Hepatocyte (in vitro differentiated cells): ENCODE measurements at places on chromosomes 2 and 18. TPM values are rescaled to one million over a fixed set of nuclear protein-coding genes. Genes with fewer than 3 reads are reported as not detected.

ZAP70 gene
- 0.80 and 1.4 TPM in 2 replicates for total RNA-seq

UPP2 gene
- total RNA-seq = 0.52 and 0.70 TPM in 2 replicates

MEIS1 gene
- 32.8 and 35.5 TPM in 2 replicates for total RNA-seq

- DNase-seq = no peak
Observed at GRCh38 chr2:55403256-55403998, 16.2 kb downstream of the CCDC88A start.
